ENCODE measurements at places on chromosomes 6 and 20. TPM values are rescaled to one million over a fixed set of nuclear protein-coding genes. Genes with fewer than 3 reads are reported as not detected.

The MYMX gene
- total RNA-seq: 0.43 TPM

The TMEM242 gene
- 5.5 TPM for total RNA-seq

The BACH2 gene
- total RNA-seq: 0.71 TPM

The TBC1D7 gene
- total RNA-seq: 45.5 TPM
